ENCODE measurements at places on chromosomes 7 and 10. TPM values are rescaled to one million over a fixed set of nuclear protein-coding genes. Genes with fewer than 3 reads are reported as not detected.

ANKRD2 gene
- not detected for total RNA-seq

SPDYE16 gene
- total RNA-seq, result 0.51 TPM

SPDYE8 gene
- not detected for total RNA-seq

CCM2 gene
- 83.6 TPM for total RNA-seq

GSDME gene
- total RNA-seq, result 4.2 TPM

DNA sequence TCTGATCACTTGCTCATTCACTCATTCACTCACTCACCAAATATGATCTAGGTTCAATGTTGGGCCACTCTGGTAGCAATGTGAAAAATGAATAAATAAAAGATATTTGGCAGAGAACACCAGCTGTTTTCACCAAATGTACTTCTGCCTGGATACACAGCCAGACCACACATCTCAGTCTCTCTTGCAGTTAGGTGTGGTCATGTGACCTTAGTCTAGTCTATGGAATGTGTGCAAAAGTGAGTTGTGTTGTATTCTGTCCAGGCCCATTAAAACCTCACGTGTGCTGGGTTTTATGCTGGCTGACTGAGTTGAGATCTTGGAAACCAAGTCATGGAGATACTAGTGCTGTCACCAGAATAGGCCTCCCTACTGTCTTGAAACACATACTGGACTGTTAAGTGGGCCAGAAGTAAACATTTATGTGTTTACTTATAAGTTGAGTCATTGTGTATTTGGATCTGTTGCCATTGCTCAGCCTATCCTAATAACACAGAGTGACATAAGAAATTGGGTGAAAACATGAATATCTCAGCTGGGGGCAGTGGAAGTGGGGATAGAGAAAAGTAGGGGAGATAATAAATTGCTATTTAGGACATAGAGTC lies 145.5 kb downstream of the PTEN start:
- H3K36me3 ChIP-seq, result no peaks in the 10 kb centered on the region
- H3K4me1 ChIP-seq, result no peaks in the 10 kb centered on the region
- H3K27ac ChIP-seq, result no peak overlapping the region
- DNase-seq, result no peak

DNA sequence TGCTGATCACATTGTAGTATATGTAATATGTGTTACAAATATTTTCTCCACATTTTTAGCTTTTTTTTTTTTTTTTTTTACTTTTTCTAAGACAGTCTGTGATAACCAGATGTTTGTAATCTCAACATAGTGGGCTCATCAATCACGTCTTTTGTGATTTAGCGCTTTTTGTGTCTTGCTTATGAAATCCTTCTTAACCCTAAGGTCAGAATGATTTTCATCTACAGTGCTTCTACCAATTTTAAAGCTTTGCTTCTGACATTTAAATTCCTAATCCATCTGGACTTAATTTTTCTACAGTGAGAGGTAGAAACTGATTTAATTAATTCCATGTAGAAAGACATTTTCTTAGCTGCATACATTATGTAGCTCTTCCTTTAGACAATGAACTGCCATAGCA lies 626.4 kb downstream of the TNS3 start:
- H3K27me3 ChIP-seq, result no peaks in the 10 kb centered on the region
- DNase-seq, result no peak
- H3K36me3 ChIP-seq, result no peaks in the 10 kb centered on the region
- no peak overlapping the region for H3K27ac ChIP-seq

DNA sequence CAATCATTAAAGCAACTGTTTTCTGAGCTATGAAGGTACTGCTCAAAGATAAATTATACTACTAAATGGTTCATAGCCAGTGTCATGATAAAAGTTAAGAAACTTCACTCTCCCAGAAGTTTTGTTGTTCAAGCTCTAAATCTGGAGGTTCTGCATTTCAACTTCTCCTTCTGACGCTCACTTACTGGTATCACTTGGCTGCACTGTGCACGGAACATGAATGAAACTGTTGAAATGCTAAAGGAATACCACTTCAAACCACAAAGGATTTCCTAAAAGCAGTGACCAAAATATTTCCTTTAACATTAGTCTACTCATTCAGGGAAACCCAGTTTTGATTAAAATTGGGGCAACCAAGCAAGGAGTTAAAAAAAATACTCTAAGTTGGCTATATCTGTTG lies 93.6 kb downstream of the UBE2H start:
- DNase-seq, result no peak
- H3K27ac ChIP-seq, result peak overlapping the region; percentile 36
- peaks cover 5% of the 10 kb centered on the region for H3K4me1 ChIP-seq
- no peaks in the 10 kb centered on the region for H3K36me3 ChIP-seq
- no peak overlapping the region for H3K4me3 ChIP-seq

GRCh38 chr10:110494532-110494931 lies 3.2 kb upstream of the DUSP5 start:
- DNase-seq, result no peak
- no peaks in the 10 kb centered on the region for H3K4me1 ChIP-seq
- no peak overlapping the region for H3K4me3 ChIP-seq
- H3K27ac ChIP-seq, result no peak overlapping the region
- no peaks in the 10 kb centered on the region for H3K27me3 ChIP-seq
- H3K36me3 ChIP-seq, result no peaks in the 10 kb centered on the region

DNA sequence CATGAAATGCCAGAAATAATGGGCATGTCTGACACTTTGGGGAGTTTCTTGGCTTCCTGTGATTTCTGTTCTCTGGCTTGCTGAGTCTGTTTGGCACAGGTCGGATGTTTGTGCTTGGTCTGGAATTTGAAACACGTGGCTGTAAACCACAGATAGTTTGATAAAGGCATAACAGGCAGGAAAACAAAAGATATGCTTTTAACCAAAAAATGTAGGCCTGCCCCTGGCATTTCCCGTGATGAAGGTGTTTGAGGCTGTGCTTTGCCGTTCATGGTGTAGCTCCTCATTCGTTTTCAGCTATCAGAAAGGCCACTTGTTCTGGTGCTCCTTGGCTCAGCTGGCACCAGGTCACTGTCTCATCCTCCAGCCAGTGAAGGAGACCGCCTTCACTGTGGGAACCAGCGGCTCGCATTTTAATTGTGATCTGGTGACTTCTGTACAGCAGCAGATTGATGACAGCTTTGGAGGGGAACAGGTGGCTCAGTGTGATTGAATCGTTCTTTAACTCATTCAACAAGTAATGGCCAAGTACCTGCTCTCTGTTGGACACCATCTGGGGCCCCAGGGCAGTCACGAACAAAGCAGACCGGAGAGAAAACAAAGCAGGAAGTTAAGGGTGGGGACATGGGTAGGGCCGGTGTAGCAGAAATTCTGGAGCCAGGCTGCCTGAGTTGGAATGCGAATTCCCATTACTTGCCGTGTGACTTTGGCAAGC lies 111.5 kb downstream of the CCNY start:
- DNase-seq, result peak; percentile 47
- peak overlapping the region; percentile 32 for H3K27ac ChIP-seq
- H3K4me3 ChIP-seq, result no peak overlapping the region
- H3K27me3 ChIP-seq, result no peaks in the 10 kb centered on the region
- no peaks in the 10 kb centered on the region for H3K4me1 ChIP-seq

DNA sequence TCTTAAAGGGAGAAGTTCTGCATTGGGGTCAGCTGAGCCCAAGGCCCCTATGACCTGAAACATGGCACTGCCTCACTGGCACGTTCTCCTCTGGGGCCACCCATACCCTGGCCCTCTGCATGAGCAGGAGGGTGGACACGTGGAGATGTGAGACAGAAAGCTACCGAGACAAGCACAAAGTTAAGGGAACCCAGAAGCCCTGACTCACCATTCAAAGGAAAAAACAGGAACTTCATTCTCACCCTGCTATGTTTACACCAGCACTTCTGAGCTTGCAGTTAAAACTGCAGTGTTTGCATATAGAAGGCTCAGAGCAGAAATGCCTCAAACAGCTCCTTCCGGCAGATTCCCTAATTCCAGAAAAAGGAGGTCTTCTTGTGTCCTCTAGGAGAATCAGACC lies 41.7 kb downstream of the DENND11 start:
- H3K4me3 ChIP-seq, result no peak overlapping the region
- no peak overlapping the region for H3K27ac ChIP-seq
- H3K36me3 ChIP-seq, result peaks cover 4% of the 10 kb centered on the region
- H3K4me1 ChIP-seq, result no peaks in the 10 kb centered on the region
- H3K27me3 ChIP-seq, result no peaks in the 10 kb centered on the region

DNA sequence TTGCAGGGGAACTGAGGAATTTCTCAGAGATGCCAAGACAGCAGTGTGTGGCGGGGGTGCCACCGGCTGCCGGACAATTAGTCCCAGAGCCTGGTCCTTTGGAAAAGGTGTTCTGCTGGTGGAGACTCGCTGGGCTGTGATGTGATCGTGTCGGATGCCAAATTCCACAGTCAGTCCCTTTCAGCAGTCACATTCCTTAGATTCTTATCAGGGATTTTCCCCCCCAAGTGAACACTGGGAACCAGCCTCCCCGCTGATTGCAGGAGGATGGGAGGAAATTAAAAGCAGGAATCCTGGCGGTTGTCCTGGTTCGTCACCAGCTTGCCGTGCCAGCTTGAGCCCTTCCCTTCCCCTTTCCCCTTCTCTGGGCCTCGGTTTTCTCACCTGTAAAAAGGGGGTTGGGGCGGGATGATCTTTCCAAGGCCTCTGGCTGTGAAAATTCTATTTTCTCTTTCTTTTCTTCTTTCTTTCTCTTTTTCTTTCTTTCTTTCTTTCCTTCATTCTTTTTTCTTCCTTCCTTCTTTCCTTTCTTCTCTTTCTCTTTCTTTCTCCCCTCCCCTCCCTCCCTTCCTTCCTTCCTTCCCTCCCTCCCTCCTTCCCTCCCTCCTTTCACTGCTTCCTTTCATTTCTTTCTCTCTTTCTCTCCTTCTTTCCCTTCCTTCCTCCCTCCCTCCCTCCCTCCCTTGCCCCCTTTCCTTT lies 39.6 kb downstream of the COL26A1 start:
- no peak overlapping the region for H3K4me3 ChIP-seq
- peak; percentile 39 for DNase-seq
- H3K27ac ChIP-seq, result no peak overlapping the region
- H3K27me3 ChIP-seq, result no peaks in the 10 kb centered on the region

DNA sequence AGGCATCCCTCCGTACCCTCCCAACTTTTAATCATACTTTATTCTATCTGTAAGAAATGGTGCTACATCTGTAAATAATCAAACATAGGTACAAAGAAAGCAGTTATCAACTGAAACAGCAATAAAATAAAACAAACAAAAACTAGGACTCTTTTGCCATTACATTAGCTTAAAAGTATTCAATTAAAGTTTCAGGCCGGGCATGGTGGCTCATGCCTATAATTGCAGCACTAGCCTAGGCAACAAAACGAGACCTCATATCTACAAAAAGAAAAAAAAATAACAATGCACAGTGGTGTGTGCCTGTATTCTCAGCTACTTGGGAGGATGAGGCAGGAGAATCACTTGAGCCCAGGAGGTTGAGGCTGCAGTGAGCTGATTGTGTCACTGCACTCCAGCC lies 161.9 kb downstream of the SGMS1 start:
- H3K27me3 ChIP-seq, result no peaks in the 10 kb centered on the region
- DNase-seq, result no peak
- no peak overlapping the region for H3K27ac ChIP-seq
- no peak overlapping the region for H3K4me3 ChIP-seq

- H3K4me3 ChIP-seq, result no peak overlapping the region
- H3K27me3 ChIP-seq, result no peaks in the 10 kb centered on the region
- DNase-seq, result no peak
- no peaks in the 10 kb centered on the region for H3K4me1 ChIP-seq
- H3K27ac ChIP-seq, result no peak overlapping the region
- no peaks in the 10 kb centered on the region for H3K36me3 ChIP-seq
Observed at GRCh38 chr10:62885684-62886461, 69.7 kb upstream of the EGR2 start.

DNA sequence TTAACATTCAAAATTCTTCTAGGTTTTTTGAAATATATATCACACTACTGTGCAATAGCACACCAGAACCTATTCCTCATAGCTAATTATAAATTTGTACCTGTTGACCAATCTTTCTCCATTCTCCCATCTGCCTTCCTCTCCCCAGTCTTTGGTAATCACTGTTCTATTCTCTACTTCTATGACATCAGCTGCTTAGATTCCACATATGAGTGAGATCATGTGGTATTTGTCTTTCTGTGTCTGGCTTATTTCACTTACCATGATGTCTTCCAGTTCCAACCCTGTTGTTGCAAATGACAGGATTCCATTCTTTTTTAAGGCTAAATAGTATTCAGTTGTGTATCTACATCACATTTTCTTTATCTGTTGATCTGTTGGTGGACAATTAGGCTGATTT lies 54.4 kb upstream of the CCDC6 start:
- H3K36me3 ChIP-seq, result no peaks in the 10 kb centered on the region
- no peak overlapping the region for H3K27ac ChIP-seq
- DNase-seq, result no peak
- H3K4me3 ChIP-seq, result no peak overlapping the region

Data from prostate gland (tissue), 2 donors.